ENCODE measurements at places on chromosomes 16 and 17. TPM values are rescaled to one million over a fixed set of nuclear protein-coding genes. Genes with fewer than 3 reads are reported as not detected.

The UQCRC2 gene
- total RNA-seq = 171 TPM

The RPUSD1 gene
- total RNA-seq = 15.8 TPM

The STUB1 gene
- total RNA-seq = 78.9 TPM

The PHF23 gene
- total RNA-seq = 34.4 TPM

The MYH1 gene
- total RNA-seq = not detected

The PLCD3 gene
- total RNA-seq = 253 TPM

The TBC1D3H gene
- total RNA-seq = 0.11 TPM

The DOC2A gene
- 0.13 TPM for total RNA-seq

The RBFOX1 gene
- total RNA-seq = not detected

The AKTIP gene
- total RNA-seq = 22.9 TPM

Data from articular chondrocyte of knee joint (primary cell).